ENCODE measurements at places on chromosomes 11 and 22.

GRCh38 chr11:65456418-65456817, 33.8 kb downstream of the NEAT1 start:
- no peak for DNase-seq

GRCh38 chr22:46068593-46069491, 81.5 kb upstream of the PPARA start:
- no peak for DNase-seq

GRCh38 chr11:46655631-46656030, 38.3 kb downstream of the ATG13 start:
- DNase-seq = no peak

DNA sequence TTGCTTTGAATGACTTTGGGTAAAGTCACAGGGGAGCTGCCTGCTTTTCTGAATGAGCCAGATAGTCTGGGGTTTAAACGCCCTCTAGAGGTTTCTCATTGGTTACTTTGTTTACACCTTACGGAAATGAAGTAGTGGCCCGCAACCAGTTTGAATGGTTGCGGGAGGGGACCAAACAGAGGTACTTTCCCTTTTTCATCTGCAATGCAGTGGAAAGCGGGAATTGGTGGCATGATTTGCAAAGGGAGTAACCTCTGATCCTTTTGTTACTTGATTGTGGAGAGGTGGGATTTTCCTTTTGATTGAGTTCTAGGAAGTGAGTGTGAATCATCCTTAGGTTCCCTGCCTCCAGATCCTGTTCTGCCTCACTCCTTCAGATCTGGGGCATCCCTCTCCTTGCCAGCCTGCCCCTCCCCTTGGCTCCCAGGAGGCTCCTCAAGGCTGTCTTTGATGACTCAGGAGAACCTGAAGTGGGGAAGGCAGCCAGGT, 15.9 kb upstream of the GLYATL1 start:
- no peak for DNase-seq

DNA sequence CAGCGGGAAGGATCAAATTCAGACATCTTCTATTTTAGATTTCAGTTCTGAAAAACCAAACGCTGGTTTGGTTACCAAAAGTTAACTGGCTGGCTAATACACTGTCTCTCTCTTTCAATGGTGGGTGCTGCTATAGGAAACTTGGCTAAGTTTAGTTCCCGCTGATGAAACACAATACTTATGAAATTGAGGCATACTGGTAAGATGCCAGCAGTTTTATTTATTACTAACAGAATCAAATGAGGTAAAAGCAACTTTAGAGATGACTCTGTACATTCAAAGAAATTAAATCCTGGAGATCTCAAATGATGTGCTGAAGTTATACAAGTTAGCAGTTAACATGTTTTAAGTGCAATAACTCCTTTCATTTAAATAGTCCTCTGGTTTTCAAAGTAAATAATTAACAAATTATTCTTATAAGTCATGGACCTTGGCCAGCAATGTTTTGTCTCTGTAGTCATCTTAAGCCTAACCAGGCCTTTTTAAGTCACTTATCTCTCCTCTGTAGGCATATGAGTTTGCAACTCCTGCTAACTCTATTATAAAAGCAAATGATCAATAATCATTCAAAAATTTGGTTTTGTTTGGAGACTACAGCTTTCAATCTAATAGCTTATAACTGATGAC, 54.8 kb downstream of the PAK1 start:
- DNase-seq = no peak

- no peak for DNase-seq
Observed at GRCh38 chr11:637593-638521, 788 bp downstream of the DRD4 start.

GRCh38 chr11:72799441-72799840, 5.6 kb upstream of the STARD10 start:
- DNase-seq = no peak

GRCh38 chr11:15006139-15006759, 34.1 kb upstream of the CALCA start:
- no peak for DNase-seq

DNA sequence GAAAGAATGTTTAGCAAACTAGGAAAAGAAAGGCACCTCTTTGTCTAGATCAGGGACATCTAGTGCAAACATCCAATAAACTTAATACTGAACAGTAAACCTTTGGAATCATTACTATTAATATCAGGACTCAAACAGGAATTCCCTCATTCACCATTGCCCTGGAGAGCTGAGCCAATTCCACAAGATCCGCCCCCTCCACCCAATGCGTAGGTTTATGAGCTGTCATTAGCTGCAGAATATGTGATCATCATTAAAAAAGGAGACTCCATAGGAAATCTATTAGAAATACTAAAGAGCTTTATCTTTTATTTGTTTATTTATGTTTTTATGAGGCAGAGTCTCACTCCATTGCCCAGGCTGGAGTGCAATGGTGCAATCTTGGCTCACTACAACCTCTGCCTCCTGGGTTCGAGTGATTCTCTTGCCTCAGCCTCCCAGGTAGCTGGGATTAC, 5.5 kb downstream of the IL17REL start:
- no peak for DNase-seq

GRCh38 chr22:25563761-25564319, 635 bp upstream of the GRK3 start:
- DNase-seq = no peak

- no peak for DNase-seq
Observed at GRCh38 chr22:19823191-19823901, 31.3 kb downstream of the GNB1L start.
